ENCODE measurements at places on chromosomes 4 and X. TPM values are rescaled to one million over a fixed set of nuclear protein-coding genes. Genes with fewer than 3 reads are reported as not detected.
A peak's percentile ranks its signal among the peaks of the same experiment; 100 is the strongest.

DNA sequence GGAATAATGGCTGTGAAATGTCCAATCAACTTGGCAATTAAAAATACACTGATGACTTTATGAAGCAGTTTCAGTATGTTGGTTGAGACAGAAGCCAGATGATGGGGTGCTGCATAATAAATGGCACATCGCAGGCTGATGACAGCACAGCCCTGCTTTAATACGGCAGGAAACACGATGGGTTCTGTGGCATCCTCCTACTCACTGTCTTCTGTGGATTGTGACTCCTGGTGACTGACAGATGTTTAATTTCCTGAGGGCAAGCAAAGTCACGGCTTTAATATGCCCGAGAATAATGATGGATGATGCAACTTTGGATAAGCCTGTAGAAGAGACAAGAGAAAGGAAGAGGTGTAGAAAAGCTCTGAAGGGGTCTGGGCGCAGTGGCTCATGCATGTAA, 295.4 kb downstream of the TRIML1 start:
- H3K4me3 ChIP-seq, result no peak overlapping the region
- no peaks in the 10 kb centered on the region for H3K27me3 ChIP-seq
- no peaks in the 10 kb centered on the region for H3K36me3 ChIP-seq

- no peak overlapping the region for H3K27ac ChIP-seq
- no peaks in the 10 kb centered on the region for H3K27me3 ChIP-seq
- no peak for DNase-seq
- H3K4me3 ChIP-seq, result no peak overlapping the region
Observed at GRCh38 chrX:13078739-13079444, 34.5 kb upstream of the FAM9C start.

GRCh38 chrX:14073556-14073955, 43.9 kb upstream of the GEMIN8 start:
- H3K27me3 ChIP-seq, result no peaks in the 10 kb centered on the region
- H3K4me1 ChIP-seq, result no peaks in the 10 kb centered on the region
- H3K36me3 ChIP-seq, result no peaks in the 10 kb centered on the region
- no peak overlapping the region for H3K27ac ChIP-seq
- DNase-seq, result no peak

The ABCE1 gene
- total RNA-seq, result 156 TPM

- peaks cover 2% of the 10 kb centered on the region for H3K4me1 ChIP-seq
- no peak overlapping the region for H3K4me3 ChIP-seq
- DNase-seq, result no peak
- no peaks in the 10 kb centered on the region for H3K36me3 ChIP-seq
Observed at GRCh38 chrX:47484885-47485284, 1.9 kb upstream of the ZNF41 start.

DNA sequence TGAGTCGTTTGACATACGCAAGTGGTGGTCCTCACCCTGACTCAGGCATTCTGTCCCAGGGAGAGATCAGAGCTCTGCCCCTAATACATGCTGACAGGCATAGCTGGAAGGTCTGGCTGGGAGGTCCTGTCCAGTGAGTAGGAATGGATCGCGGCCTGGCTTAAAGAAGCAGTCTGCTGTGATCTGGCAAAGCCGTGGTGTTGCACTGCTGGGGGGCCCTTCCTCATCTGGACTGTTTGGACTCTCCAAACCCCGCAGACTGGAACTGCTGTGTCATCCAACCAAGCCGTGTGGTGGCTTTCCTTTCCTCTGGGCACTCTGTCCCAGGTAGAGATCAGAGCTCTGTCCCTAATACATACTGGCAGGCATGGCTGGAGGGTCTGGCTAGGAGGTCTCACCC, 64.3 kb upstream of the MAGEB16 start:
- no peaks in the 10 kb centered on the region for H3K4me1 ChIP-seq
- no peaks in the 10 kb centered on the region for H3K27me3 ChIP-seq
- no peak for DNase-seq
- no peaks in the 10 kb centered on the region for H3K36me3 ChIP-seq

DNA sequence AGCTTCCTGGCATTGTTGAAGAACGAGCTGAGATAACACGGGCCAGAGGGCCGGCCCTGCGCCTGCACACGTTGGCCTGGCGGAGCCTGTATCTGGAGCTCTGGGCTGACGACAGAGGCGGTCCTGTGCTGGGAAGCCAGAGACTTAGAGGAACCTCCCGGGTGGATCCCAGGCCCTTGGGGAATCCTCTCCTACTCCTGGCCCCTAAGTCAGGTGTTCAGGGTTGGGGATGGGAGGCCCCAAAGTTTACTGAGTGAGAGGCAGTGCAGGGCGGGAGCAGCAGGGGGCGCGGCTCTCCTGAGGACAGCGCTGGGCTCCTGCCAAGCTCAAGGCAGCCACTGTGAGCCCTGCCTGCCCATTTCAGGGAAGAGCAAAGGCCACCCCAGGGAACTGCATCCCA, 2.5 kb upstream of the HTRA3 start:
- H3K27ac ChIP-seq, result no peak overlapping the region
- no peak overlapping the region for H3K4me3 ChIP-seq
- no peaks in the 10 kb centered on the region for H3K36me3 ChIP-seq
- peak; percentile 71 for DNase-seq
- no peaks in the 10 kb centered on the region for H3K27me3 ChIP-seq

- peak overlapping the region; percentile 18 for H3K4me3 ChIP-seq
- peaks cover 28% of the 10 kb centered on the region for H3K27me3 ChIP-seq
- H3K36me3 ChIP-seq, result no peaks in the 10 kb centered on the region
Observed at GRCh38 chr4:107825072-107825824, 516 bp downstream of the SGMS2 start.

- H3K27me3 ChIP-seq, result peaks cover 5% of the 10 kb centered on the region
- H3K4me1 ChIP-seq, result no peaks in the 10 kb centered on the region
- no peak overlapping the region for H3K4me3 ChIP-seq
- H3K36me3 ChIP-seq, result no peaks in the 10 kb centered on the region
Observed at GRCh38 chrX:41449615-41450014, 2.5 kb downstream of the NYX start.

- H3K4me1 ChIP-seq, result no peaks in the 10 kb centered on the region
- DNase-seq, result no peak
- H3K27me3 ChIP-seq, result no peaks in the 10 kb centered on the region
- H3K4me3 ChIP-seq, result no peak overlapping the region
Observed at GRCh38 chr4:110735686-110736085, 112.8 kb upstream of the PITX2 start.

DNA sequence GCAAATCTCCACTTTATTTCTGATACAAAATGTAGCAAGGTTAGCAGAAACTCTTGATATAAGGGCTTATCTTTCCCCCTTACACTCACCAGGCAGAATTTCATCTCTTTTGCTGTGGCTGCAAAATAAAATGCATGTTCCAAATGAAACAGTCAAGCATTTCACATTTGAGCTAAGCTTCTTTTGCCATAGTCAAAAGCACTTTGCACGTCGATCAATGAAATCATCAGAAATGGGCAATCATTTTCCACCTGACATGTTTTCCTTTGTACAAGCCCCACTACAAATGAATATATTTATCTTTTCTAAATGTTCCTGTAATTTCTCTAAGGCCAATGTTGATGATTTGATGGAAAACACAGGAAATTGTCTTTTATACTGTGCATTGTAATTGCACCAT, 178.4 kb downstream of the ANKRD50 start:
- H3K36me3 ChIP-seq, result no peaks in the 10 kb centered on the region
- no peak overlapping the region for H3K4me3 ChIP-seq
- no peaks in the 10 kb centered on the region for H3K27me3 ChIP-seq

DNA sequence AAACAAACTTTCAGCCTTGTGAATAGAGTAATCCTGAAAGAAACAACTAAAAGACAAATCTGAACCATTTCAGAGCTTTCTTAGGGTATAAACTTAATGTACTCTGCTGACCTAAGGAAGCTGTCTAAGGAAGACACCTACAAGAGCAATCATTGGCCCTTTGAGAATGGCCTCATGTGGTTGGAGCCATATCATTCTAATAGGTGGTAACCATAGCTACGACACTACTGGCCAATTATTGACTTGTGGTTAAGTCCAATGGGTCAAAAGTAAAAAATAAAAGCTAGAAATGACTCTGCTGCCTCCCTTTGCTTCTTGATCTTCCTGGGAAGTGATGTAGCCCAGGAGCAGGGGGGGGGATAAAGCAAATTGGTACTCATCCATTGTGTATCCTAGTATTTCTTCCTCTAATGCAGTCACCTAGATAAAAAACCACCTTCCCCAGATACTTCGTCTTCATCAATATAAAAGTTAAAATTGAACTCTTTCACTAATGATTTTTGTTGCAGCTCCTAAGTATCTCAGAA, 547.0 kb downstream of the ARAP2 start:
- DNase-seq, result no peak
- H3K27ac ChIP-seq, result no peak overlapping the region
- no peaks in the 10 kb centered on the region for H3K27me3 ChIP-seq
- no peaks in the 10 kb centered on the region for H3K4me1 ChIP-seq
- H3K36me3 ChIP-seq, result no peaks in the 10 kb centered on the region

DNA sequence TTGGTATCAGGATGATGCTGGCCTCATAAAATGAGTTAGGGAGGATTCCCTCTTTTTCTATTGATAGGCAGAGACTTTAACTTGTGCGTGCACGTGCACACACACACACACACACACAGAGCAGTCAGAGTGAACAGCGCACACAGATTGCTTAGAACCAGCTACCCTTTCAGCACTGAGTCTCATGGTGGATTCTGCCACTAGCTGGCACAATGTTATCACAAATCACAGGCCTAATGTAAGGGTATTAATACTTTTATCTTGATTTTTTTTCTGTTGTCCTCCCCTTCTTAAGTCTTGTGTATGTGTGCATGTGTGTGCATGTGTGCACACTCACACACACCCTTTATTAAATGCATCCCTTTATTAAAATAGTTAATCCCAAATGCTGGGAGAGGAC, 53.2 kb downstream of the HADH start:
- H3K27ac ChIP-seq, result no peak overlapping the region
- peaks cover 4% of the 10 kb centered on the region for H3K36me3 ChIP-seq
- no peak overlapping the region for H3K4me3 ChIP-seq
- no peak for DNase-seq
- peaks cover 15% of the 10 kb centered on the region for H3K4me1 ChIP-seq

The ZCCHC18 gene
- not detected for total RNA-seq

DNA sequence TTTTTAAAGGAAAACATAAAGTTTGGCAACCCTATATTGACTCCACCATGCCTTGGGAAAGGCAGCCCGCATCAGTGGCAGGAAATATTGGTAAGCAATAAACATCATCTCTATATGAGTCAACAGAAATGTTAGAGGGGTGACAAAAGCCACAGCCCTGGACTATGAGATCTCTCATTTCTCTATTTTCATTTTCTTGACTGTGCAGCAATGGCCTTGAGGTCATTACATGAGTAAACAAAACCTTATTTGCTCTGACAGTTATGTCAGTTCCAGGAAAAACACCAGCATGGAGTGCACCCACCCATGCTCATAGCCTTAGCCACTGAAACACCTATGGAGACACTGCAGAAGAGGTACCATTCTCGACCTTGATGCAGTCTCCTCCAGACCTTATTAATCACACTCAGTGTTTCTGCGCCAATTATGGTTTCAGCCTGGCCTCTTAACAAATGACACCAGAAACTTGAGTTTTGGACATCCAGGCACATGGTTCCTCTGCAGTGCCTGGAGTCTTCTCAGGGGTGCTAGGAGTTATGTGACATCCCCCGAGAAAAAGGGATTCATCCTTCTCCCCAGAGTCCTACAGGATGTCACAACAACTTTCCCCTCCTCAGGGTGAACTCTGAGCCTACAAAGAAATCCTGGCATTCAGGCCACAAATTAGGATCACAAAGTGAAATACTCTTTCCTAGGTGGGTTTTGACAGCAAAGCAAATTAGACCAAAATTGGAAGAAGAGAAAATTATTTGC, 16.0 kb upstream of the HPGD start:
- H3K36me3 ChIP-seq, result no peaks in the 10 kb centered on the region
- DNase-seq, result peak; percentile 51
- no peaks in the 10 kb centered on the region for H3K4me1 ChIP-seq
- no peak overlapping the region for H3K4me3 ChIP-seq

The SOWAHD gene
- total RNA-seq, result not detected

The GLRA3 gene
- total RNA-seq, result 0.11 TPM

DNA sequence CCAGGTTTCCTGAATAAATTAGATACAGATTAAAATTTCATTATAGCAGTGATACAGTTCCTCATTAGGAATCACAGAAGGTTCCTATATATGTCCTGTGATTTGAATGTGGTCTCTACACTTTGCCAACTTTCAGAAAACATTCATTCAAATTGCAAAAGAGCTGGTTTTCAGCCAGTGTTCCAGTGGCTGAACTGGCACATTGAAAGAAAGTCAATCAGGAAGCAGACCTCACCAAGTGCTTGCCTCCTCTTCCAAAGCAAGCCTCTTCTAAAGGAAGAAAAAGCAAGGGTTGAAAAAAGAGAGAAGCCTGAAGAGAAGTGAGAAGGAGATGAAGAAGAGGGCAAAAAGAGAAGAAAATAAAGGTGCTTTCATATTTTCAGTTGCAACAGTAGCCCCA, 12.7 kb downstream of the KLHL34 start:
- no peaks in the 10 kb centered on the region for H3K4me1 ChIP-seq
- no peak for DNase-seq
- H3K27me3 ChIP-seq, result no peaks in the 10 kb centered on the region
- no peaks in the 10 kb centered on the region for H3K36me3 ChIP-seq

The SLC9A6 gene
- total RNA-seq, result 13.0 TPM

The PPP2R2C gene
- 0.04 TPM for total RNA-seq

GRCh38 chr4:38482696-38483095, 181.3 kb upstream of the KLF3 start:
- no peaks in the 10 kb centered on the region for H3K36me3 ChIP-seq
- H3K27ac ChIP-seq, result no peak overlapping the region
- no peak overlapping the region for H3K4me3 ChIP-seq
- DNase-seq, result no peak

DNA sequence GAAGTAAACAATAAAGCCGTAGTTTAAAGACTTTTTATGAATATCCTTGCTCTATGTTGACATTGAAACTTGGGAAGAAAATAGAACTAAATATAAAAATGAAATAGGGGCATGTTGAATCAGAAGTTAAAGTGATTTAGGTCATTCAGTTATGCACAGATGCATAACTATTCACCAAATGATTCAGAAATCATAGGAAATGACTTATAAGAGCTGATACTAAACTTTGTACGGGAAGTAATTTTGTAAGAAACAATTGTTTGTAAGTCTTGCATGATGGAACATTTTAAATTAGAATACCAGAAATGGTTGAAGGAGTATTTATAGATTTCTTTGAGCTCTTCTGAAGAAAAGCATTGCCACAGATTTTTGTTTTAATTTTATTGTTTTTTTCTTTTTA, 246.5 kb downstream of the CPE start:
- no peaks in the 10 kb centered on the region for H3K36me3 ChIP-seq
- H3K27me3 ChIP-seq, result no peaks in the 10 kb centered on the region
- H3K4me1 ChIP-seq, result no peaks in the 10 kb centered on the region
- H3K27ac ChIP-seq, result no peak overlapping the region
- no peak overlapping the region for H3K4me3 ChIP-seq

DNA sequence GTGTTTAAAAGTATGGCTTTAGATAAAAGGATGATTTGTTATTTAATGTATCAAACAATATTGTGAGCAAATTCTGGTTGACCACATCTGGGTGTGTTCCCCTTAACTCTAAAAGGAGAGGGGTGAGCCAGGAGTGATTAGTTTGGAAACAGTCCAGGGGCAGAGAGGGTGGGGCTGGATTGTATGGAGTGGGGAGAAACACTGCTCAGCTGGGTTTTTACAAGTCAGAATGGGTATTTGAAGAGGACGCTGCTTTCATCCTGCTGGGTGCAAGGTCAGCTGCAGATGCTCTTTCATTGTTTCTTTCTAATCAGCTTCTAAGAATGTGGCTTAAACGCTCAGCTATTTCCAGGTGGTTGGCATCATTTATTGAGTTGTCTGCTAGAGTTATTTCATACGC, 82.8 kb upstream of the LIMCH1 start:
- DNase-seq, result no peak
- no peaks in the 10 kb centered on the region for H3K36me3 ChIP-seq
- no peak overlapping the region for H3K27ac ChIP-seq
- no peaks in the 10 kb centered on the region for H3K4me1 ChIP-seq

The GRIPAP1 gene
- 27.4 TPM for total RNA-seq

The CCKAR gene
- not detected for total RNA-seq
